NCI-H2081 treated with DMSO at 0.1 percent for 48 hours (cell line): ENCODE measurements at places on chromosomes 13 and 19.

- no peak for DNase-seq
Observed at GRCh38 chr13:51221108-51221507, 1.1 kb upstream of the FAM124A start.

DNA sequence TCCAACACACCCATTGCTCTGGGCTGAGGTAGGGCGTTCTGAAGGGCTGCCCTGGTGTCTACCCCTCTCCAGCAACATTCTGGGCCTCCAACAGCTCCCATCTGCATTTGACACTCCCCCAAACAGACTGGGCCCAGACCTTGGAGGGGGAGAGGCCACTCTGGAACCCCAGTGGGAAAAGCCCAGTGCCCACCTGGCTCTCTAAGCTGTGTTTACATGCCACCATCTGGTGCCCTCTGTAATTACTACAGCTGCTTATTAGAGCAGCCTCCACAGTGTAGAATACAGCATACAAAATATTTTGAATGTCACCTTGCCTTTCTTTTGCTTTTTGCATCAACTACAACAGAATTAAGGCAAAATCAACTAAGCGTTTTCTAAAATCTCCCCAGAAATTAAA is 35.8 kb upstream of the TM9SF2 start:
- peak; percentile 50 for DNase-seq

DNA sequence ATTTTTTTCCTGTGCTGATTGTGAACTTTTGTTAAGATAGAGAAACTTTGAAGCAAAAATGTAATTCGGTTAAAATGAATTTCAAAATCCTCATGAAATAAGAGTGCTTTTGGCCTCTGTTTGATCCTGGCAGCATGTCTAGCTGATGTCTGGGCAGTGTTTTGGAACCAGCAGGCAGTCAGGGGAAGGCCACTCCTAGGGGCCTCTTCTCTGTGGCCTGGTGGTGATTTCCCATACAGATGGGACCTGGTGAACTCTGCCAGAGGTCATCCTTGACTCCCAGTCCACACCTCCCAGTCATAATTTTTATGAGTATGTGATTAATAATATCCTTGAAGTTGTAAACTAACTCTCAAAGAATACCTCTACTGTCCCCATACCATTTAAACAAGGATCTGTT is 226.6 kb downstream of the PCCA start:
- DNase-seq = no peak

DNA sequence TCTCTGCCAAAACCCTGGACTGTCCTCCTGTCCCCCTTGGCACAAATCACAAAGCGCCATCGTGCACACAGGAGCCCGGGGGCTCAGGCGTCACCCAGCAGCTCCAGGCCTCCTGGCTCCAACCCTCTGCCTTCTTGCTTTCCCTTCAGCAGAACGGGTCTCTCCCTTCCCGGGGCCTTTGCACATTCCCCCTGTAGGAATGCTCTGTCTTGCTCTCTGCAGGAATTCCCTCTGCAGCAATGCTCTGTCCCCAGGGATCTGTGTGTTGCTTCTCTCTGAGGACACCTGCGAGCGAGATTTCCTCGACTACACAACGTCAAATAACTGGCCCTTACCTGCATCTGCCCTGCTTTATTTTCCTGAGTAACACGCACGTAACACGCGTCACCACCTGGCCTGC is 13.3 kb upstream of the RASA3 start:
- no peak for DNase-seq

- peak; percentile 32 for DNase-seq
Observed at GRCh38 chr19:1082165-1082927, 12.8 kb downstream of the POLR2E start.

GRCh38 chr19:53875602-53876325 is 6.2 kb upstream of the PRKCG start:
- no peak for DNase-seq

GRCh38 chr19:10998045-10998533 is 37.3 kb downstream of the SMARCA4 start:
- DNase-seq = no peak

DNA sequence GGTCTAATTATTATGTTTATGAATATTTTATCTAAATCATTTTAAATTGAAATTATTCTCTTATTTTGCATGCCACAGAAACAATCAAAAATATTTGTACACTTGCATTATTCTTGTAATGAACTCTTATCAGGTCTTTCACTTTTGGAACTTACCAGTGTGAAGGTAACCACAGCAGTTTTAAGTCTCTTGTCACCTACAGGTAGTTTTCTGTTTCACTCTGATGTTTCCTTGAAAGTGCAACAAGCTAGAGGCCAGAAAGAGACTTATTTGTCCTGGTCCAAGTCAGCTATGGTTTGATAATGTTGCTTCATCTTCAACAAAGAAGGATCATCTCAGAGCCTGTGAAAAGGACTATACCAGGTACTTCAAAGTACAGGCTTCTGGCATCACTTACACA is 133.4 kb upstream of the NBEA start:
- DNase-seq = no peak

- DNase-seq = no peak
Observed at GRCh38 chr13:79919091-79919490, 421.8 kb downstream of the SPRY2 start.

DNA sequence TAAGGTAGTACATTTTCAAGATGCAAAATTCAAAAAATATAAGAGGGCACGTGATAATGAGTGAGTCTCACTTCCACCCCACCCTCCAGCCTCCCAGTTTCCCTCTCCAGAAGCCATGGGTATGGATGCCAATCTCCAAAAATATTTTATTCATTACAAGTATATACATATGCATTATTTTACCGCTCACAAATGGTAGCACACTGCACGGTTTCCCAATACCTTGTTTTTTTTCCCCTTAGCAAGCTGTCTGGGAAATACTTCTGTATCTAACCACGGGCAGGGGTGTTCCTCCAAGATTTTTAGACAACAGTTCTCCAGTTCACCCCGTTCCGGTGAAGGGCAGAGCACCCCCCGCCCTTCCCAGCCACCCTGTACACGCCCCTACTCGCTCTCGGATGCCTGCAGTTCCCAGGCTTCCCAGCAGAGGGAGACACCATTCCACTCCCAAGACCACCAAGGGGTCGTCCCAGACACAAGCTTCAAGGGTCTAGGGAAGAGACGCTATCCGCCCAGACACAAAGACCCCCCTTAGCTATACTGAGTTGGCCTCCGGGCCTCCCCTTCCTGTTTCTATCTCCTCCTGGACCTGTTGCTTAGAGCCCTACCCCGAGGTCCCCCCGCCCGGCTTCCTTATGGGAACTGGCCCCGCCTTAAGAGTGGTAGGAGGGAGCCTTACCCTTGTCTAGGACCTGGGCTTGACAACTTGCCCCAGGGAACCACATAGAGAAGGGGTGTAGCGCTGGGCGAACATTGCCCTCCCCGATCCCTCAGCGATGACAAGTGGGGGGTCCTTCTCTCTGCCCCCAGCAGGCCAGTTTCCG is 1.1 kb upstream of the FXYD3 start:
- DNase-seq = no peak

- no peak for DNase-seq
Observed at GRCh38 chr13:27353166-27353583, 71.2 kb upstream of the GTF3A start.

DNA sequence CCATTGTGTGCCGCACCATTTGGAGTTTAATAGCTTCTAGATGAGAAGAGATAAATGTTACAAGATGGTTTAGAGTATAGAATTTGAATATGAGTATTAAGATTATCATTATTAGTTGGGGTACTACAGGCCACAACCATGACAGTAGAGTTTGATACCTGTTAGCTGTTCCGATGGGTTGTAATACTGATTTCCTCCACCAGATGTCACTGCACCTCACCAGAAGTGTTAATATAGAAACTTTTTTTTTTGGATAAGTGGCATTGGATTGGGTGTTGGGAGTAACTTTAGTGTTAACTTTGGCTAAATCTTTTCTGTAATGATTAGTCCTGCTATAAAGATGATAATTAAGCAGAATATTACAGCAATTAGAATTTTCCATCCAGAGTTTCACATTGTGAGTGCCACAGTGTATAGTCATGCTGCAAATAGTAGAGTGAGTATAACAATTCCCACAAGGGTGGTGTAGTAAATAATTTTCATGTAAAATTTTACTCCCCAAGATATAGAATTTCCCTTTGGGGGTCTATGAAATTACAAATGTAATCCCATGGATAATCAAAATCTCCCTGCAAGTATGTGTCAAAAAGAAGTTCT is 56.3 kb downstream of the PSG3 start:
- DNase-seq = no peak

DNA sequence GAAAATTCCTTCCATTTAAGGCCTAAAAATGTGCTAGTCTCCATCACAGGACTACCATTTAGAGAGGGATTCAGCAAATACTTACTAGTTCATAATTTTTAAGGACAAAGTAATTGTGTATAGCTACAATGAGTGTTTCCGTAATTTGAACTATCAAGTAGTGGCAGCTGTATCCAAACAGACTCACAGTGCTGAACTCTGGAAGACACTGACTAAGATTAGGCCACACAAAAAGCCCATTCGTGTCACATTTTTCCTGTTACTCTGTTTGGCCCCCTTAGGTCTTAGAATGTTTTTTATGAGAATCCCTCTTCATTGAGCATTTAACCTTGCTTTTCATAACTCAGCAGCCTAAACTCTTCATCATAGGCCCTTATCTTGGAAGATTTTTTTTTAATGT is 731.2 kb upstream of the PCDH9 start:
- no peak for DNase-seq

DNA sequence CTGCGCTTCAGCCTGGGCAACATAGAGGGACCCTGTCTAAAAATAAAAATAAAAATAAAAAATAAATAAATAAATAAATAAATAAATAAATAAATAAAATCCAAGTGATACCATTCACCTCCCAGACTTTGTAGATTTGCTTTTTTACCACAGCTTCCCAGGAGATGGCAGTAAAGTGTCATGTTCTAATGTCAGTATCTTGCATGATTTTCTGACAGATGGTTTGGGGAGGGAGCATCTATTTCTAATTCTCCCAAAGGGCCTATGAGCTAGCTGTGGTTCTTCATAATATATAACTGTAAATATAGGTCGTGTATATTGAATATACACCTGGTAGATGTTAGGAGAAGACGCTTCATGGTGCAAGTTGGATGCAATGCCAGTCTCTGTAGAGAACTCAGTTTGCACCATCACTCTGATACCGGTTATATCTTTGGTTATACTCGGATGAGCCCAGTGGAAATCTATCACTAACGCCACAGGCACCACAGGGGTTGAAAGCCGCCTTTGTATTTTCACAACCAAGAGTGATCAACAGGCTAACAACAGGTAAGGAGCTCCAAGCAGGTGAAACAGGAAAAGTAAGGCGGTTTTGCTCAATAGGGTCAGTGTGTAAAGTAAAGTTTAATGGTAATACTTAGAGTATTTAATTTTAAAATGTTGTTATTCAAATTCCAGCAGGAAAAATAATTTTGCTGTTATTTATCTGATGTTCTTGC is 13.9 kb downstream of the APLP1 start:
- DNase-seq = peak; percentile 16

- DNase-seq = no peak
Observed at GRCh38 chr19:50510700-50511068, 307 bp downstream of the JOSD2 start.

DNA sequence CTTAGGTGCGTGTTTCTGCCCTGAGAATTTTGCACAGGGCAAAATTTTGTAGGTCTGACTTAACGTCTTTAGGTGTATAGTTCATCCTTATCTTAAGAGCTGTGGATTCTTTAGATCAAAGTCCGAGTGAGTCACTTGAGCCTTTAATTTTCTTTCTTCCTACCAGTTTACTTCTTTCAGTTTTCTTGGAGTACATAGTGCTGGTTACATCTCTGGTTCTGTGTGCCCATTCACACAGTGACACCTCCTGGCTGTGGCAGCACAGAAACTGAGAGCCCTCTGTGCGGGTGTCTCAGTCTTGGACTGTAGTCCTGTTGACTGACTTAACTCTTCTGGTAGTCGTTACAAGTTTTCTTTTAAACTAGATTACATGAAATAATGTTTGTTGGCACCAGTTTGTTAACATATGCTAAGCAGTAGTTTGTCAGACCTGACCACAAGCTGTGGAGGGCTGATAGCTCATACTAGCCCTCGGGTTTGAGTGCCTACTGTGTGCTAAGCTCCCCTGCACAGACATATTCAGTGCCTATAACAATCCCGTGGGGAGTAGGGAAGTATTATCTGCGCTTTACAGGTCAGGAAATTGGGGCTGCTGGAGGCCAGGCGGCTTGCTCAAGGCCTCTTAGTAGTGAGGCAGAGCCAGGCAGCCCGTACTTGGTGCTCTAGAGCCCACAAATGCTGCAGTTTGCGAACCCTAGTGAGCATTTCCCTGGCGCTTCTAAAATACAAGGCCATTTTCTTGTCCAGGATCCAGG is 1.6 kb downstream of the GATAD2A start:
- DNase-seq = no peak

GRCh38 chr13:51825165-51825592 is 19.8 kb downstream of the TMEM272 start:
- no peak for DNase-seq
